ENCODE measurements at places on chromosomes 2 and 18. TPM values are rescaled to one million over a fixed set of nuclear protein-coding genes. Genes with fewer than 3 reads are reported as not detected.
A peak's percentile ranks its signal among the peaks of the same experiment; 100 is the strongest.

DNA sequence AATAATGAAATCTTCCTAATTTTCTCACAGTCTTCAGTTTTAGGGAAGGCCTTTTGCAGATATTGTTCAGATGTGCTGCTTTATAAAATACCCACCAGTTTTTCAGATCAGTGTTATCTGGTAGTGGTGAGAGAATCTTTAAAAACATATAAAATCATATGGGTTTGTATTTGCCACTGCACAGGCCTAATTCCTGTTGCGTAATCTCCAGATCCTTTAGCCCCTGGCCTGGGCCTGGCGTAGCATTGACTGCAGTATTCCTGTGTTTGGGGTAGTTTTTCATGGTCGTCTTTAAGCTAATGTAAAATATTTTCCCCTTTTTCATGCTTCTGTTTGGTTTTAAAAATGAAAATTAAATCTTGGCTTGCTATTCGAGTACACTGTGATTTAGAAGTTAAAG is 43.2 kb downstream of the TSHZ1 start:
- no peak for DNase-seq

DNA sequence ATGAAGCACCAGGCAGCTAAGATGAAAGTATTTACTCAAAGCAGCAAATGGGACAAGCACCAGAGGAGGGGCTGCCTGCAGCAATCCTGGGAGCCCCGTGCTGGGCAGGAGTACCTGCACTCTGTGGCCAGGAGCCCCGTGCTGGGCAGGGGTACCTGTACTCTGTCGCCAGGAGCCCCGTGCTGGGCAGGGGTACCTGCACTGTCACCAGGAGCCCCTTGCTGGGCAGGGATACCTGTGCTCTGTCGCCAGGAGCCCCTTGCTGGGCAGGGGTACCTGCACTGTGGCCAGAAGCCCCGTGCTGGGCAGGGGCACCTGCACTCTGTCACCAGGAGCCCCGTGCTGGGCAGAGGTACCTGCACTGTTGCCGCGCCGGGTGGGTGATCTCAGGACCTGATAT is 158.6 kb downstream of the MYT1L start:
- no peak for DNase-seq

- DNase-seq, result no peak
Measured at GRCh38 chr2:38237311-38237710, 139.8 kb downstream of the ATL2 start.

GRCh38 chr18:50008306-50008705 is 186.6 kb downstream of the MYO5B start:
- DNase-seq, result no peak

DNA sequence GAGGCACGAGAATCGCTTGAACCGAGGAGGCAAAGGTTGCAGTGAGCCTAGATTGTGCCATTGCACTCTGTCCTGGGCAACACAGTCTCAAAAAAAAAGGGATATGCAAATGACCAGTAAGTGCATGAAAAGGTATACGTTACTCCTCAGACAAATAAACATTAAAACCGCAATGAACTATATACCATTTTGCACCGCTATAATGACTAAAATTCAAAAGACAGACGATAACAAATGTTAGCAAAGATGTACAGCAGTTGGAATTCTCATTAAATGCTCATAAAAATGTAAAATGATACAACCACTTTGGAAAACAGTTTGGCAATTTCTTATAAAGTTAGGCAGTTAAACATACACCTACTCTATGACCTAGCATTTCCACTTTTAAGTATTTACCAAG is 67.4 kb upstream of the MSH6 start:
- no peak for DNase-seq

- DNase-seq, result no peak
Measured at GRCh38 chr2:189676471-189676870, 2.0 kb downstream of the ANKAR start.

DNA sequence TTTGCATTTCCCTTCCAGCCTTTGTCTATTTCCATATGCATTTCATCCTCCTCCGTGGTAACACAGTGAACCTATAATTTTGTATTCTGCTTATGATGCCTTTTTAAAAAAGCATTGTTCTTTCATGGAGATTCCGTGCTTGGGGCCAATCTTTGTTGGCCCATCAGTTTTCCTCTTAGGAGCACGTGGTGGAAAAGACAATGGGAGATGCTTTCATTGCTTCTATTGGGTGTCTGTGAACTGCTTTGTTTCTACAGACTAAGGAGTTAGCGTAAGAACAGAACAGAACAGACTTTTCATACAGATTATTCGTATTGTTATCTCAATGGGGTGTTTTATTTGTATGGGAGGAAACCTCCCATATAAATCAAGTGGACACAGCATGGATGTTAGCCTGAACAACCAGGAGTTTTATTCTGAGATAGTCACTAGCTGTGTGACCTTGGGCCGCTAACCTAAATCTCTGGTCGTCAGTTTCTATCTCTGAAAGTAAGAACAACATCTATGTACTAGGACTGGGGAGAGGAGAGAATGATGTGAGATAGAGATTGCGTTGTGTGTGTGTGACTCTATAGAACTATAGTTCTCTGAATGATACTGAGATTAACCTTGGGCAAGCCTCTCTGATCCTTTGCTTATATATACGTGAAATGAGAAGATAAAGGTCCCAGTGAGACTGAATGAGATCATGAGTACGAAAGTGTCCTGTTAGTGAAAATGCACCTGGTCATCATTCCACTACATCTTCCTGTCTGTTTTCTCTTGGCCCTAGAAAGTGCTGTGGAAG is 22.9 kb upstream of the YWHAQ start:
- DNase-seq, result no peak

DNA sequence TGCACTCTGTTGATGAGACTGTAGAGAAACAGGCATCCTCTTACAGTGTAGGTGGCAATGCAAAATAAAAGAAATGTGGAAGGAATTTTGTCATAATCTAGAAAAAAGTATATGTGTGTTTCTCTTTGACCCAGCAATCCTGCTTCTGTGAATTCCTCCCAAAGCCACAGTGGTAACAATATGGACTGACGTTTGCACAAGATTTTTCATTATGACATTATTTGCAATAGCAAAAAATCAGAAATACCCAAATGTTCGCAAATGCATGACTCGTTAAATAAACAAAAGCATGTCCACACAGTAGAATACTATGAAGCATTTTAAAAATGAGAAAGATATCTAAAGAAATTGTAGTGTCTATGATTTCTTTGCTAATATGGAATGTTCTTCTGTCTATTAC is 255.2 kb upstream of the NRP2 start:
- no peak for DNase-seq

DNA sequence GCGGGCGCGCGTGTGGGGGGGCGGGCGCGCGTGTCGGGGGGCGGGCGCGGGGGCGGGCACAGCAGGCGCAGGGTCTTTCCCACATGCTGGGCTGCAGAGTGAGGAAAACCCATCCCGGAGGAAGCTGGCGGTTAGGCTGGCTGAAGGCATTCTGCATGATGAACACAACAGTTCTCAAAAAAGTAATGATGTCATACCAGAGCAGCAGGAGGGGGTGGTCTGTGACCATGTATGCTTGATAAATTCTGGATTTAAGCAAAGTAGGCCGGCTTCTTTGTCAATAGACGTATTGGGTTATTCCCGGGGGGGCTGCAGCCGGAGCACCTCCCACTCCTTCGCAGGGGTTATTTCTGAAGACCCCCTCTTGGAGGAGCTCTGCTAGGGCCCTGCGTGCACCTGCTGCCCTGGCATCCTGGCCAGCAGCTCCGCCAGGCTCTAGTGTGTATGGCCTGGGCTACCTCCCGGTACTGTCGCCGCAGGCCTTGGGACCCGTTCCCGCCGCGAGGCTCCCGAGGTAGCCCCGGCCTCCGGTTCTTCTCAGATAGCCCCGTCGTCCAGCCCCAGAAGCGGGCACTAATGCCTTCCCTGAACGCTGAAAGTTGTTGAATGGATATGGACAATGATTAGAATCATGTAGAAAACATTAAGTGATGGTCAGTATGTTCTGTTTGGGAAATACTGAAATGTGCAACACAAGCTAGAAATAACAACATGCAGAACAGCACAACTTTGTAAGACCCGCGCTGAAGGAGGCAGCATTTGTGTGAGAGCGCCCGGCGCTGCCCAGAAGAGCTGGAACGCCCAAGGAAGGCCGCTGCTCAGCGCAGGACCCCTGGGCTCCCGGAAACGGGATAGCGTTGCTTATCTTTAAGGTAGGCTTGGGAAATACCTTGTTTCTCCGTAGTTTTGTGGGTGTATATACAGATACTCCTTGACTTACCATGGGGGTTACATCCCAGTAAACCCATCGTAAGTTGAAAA is 101.4 kb upstream of the RAB6C start:
- DNase-seq, result no peak

DNA sequence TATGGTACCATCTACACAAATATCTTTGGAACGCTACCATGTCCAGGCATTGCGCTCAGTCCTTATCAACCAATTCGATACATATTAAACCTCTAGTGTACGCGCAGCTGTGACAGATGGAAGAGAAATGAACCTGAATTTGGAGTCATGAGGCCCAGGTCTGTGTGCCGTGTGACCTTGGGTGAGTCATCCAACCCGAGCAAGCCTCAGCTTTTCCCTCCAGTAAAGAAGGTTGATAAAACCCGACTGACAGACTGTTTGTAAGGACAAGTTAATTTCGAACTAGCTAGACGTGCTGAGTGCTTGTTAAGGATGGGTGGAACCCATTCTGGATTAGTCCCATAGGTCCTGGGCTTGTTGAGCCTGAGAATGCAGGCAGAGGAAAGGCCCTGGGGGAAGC is 28.2 kb downstream of the GREB1 start:
- DNase-seq, result no peak

- DNase-seq, result no peak
Measured at GRCh38 chr2:120542911-120543527, 192.6 kb upstream of the GLI2 start.

GRCh38 chr2:231985823-231986261 is 24.3 kb downstream of the DIS3L2 start:
- no peak for DNase-seq

DNA sequence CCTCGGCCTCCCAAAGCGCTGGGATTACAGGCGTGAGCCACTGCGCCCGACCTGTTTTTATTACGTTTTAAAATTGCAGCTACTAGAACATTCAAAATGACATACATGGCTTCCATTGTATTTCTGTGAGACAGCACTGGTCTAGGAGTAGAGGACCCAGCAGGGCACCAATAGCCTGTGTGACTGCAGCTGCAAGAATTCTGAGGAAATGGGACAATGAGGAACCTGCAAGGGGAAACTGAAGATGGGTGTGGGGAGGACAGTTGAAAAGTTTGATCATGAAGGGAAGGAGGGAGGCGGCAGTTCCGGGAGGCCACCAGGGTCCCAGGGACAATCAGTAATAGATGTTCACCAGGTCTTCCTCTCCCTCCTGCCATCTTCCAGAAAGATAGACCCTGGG is 13.9 kb upstream of the DNPEP start:
- no peak for DNase-seq

- DNase-seq, result peak; percentile 77
Measured at GRCh38 chr18:32018331-32019250, at the start of gene RNF125. Gene RNF125, plus strand, starts transcription at chr18:32018825. Its CDS starts 39 bp downstream, at chr18:32018864.

GRCh38 chr2:158473719-158474392 is 17.1 kb downstream of the PKP4 start:
- no peak for DNase-seq

DNA sequence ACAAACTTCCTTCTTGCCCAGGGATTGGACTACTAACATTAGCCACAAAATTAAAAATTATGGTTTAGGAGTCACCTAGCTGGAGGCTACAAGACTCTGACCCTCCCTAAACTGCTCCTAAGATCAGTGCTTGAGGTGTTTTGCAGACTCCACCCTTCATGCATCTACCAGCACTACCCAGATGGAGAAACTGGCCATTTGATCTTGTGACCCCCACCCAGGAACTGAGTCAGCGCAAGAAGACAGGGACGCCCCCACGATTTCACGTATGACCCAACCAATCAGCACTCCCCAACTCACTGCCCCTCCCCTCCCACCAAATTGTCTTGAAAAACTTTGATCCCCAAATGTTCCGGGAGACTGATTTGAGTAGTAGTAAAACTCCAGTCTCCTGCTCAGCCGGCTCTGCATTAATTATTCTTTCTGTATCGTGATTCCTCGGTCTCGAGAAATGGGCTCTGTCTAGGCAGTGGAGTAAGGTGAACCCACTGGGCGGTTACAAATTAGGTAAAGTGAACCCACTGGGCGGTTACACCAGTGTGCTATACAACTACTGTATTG is 40.1 kb upstream of the CCDC88A start:
- no peak for DNase-seq

DNA sequence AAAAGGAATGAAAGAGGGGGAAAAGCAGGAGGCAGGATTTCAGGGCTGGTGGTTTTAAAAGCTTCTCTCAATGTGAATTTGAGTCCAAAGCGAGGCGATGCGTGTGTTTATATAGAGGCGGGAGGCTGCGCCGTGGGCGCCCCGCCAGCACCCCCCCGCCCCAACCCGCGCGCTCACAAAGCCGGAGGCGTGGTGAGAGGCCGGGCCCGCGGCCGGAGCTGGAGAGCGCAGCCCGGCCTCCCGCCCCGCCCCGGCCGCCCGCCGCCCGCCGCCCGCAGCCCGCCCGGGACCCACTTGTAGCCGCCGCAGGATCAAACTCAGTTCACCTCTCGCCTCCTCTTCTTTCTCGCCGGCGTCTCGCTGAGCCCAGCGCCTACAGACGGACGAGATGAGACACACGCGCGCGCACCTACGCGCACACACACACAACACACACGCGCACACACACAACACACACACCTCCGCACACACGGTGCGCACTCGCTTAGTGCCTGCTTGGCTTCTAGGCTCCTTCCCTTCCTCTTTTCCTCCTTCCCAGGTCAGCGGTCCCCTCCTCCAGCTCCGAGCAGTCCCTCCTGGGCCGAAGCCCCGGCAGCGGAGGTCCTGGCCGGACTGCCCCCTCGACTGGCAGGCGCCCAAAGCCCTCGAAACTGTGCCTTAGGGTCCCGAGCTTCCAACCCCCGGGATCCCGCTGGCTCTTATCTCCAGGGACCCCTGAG is 1.3 kb upstream of the CYP26B1 start:
- DNase-seq, result peak; percentile 30

DNA sequence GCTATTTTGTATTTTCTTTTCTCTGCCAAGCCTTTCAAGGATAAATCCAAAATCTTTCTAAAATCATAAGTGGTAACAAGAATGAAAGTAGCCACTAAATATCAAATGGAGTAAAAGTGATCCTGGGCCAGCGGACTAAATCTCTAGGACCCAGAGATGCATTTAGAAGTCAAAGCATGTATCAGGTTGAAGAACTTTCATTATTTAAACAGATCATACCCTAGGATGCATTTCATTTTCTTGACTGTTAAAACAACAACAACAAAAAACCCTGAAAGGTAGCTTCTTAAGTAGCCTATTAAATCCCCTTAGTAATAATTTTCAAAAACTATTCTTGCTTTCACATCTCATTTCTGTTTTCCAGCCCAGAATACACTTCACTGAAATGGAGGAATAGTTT is 4.8 kb upstream of the POU3F3 start:
- DNase-seq, result no peak

- no peak for DNase-seq
Measured at GRCh38 chr2:216736326-216736725, 41.0 kb upstream of the IGFBP5 start.

- DNase-seq, result no peak
Measured at GRCh38 chr2:64704161-64704560, 50.4 kb upstream of the SERTAD2 start.

GRCh38 chr18:65620076-65620696 is 130.6 kb upstream of the CDH7 start:
- no peak for DNase-seq

ERFE gene
- total RNA-seq, result not detected

C2orf78 gene
- total RNA-seq, result not detected

COL4A3 gene
- 1.6 TPM for total RNA-seq

KCNS3 gene
- 8.2 TPM for total RNA-seq

PARD3B gene
- total RNA-seq, result 17.8 TPM

PLB1 gene
- 1.0 TPM for total RNA-seq

HOXD3 gene
- not detected for total RNA-seq

MATN3 gene
- not detected for total RNA-seq

ST6GAL2 gene
- total RNA-seq, result not detected

BMP10 gene
- total RNA-seq, result not detected

CLEC4F gene
- total RNA-seq, result not detected

ILKAP gene
- 44.8 TPM for total RNA-seq

PDE1A gene
- 4.0 TPM for total RNA-seq
